Stimulated activated CD8-positive, alpha-beta memory T cell treated with anti-CD3 and anti-CD28 coated beads, Interleukin-2, amount 100 ng/mL, for 48 hours (primary cell): ENCODE measurements at places on chromosomes 1 and 21.
A peak's percentile ranks its signal among the peaks of the same experiment; 100 is the strongest.

DNA sequence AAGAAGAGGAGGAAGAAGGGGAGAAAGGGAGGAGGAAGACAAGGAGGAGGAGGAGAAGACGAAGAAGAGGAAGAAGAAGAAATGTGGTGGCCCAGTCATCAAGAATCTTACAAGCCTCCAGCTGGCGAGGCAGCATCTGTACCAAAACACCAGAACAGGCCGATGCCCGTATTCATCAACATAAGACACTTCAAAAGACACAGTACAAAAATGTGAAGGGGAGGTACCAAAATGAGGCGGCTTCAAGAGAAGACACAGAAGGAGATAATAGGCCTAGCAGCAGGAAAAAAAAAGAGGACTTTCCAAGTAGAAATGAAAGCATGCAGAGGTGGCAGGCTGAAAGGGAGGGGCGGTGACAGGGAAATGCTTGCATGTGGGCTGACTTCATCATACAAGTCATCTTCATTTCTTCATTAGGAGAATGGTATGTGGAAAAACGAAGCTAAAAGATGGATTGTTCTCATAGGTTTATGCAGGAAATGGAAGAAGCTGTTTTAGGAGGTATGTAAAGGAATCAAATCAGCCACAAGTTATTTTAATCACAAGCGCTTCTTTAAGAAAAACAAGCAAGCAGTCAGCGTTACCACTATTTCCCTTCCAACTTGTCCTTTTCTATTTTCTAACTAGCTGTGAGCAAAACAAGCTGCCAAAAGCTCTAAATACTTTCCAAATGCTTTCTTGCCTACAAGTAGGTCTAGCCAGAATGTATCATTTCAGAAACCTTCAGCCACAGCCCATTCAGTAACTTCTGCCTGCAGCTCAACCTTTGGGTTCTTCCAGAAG is 192.3 kb downstream of the SLC45A1 start:
- DNase-seq, result no peak

DNA sequence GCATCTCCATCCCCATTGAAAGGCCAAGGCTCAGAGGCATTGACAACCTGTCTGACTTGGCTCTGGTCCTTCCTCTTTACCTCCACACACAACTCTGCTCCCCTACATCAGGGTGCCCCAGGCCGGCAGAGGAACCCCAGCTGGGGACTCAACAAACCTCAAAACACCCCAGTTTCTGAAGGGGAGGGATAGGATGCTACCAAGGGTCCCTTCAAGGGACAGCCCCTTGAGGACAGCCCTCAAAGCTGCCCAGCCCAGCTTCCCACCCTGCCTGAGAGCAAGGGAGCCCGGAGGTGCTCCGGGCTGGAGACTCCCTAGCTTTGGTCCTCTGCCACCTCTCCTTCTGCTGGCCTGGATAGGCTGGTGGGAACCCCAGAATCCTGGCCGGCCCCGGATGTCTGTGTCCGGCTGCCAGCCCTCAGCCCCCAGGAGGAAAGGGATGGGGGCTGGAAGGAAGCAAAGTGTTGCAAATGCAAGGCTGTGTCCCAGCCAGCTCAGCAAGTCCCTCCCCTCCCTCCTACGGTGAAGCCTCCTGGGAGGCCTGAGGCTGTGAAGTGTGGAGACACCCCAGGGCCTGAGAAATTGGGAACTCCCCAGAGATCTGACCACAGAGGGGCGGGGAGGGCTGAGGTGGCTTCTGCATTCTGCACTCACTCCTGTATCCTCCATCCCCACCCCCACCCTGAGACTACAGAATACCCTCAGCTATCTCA is 1.1 kb upstream of the MARCKSL1 start:
- DNase-seq, result peak; percentile 57

- no peak for DNase-seq
These were observed 290.5 kb downstream of the DSCAM start for GRCh38 chr21:40556442-40556968.

- no peak for DNase-seq
These were observed 37.9 kb downstream of the SLX9 start for GRCh38 chr21:44977616-44978340.

DNA sequence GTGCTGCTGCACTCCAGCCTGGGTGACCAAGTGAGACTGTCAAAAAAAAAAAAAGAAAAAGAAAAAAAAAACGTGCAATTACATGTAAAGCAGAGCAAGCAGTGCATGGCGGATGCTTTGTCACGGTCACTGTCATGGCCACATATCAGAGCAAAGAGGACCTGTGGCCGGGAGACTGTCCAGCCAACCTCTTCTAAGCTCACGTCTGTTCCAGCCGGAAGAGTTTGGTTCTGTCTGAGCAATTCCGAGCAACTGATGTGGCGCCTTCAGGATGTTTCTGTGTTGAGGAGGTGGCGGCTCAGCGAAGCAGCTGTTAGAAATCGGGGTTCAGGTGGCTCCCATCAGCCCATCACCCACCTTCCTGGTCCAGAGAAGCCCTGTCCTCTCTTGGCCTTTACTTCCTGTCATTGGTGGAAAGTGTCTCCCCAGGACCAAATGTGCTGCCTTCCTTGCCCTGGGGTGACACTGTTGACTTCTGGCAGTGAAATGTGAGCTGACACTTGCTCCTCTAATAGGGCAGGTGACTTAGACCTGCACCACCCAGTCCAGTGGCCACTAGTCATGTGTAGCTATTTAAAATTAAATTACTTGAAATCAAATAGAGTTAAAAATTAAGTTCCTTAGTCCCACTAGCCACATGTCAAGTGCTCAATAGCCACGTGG is 59.9 kb downstream of the ARHGEF10L start:
- no peak for DNase-seq

- DNase-seq, result no peak
These were observed 45.9 kb downstream of the ADSS2 start for GRCh38 chr1:244405856-244406255.

GRCh38 chr1:151936653-151937052 is 27.3 kb upstream of the THEM4 start:
- no peak for DNase-seq

GRCh38 chr1:198162091-198162767 is 5.4 kb downstream of the NEK7 start:
- no peak for DNase-seq

- DNase-seq, result no peak
These were observed 13.8 kb upstream of the FCGR2A start for GRCh38 chr1:161491472-161491871.

GRCh38 chr1:55580845-55581332 is 365.7 kb upstream of the USP24 start:
- no peak for DNase-seq

- no peak for DNase-seq
These were observed 33.0 kb downstream of the EPHX1 start for GRCh38 chr1:225842788-225843425.

GRCh38 chr1:36542024-36542961 is 59.6 kb upstream of the CSF3R start:
- no peak for DNase-seq

GRCh38 chr1:17765444-17766411 is 10.6 kb downstream of the ACTL8 start:
- DNase-seq, result no peak

DNA sequence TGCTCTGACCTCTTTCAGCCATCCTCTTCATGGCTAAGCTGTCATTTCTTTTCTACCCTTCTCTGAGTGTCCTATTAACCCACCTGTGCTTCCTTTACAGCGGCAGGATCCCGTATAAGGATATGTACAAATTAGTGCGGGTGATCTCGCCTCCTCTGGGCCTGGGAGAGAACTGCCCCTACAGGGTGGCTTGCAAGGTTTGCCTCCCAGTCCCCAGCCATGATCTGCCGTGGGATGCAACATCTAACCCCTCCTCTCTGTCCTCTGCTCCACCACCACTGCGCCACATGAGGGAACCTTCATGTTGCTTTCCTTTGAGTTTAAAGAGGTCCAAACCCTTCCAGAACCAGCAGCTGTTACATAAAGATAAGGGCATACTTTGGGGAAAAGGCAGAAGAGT is 282.2 kb downstream of the ZNF648 start:
- DNase-seq, result no peak

DNA sequence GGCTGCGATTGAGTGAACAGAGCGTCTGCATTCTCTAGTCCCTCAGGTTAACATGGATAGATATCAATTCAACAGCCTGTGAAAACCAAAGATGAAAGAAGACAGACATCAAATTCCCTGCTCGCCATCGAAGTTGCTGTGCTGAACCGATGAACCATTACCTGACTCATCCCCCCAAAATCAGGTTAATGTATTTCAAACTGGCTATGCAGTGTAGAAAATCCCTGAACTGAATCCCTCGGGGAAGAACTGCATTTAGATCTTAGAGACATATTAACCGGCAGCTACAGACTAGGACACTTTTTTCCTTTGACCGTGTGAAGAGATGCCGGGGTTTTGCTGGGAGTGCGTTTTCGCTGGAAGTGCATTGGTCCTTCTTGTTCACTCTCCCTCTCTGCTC is 213.2 kb upstream of the KIAA0040 start:
- DNase-seq, result no peak

- DNase-seq, result no peak
These were observed 48.6 kb upstream of the TMEM125 start for GRCh38 chr1:43220905-43221778.

- DNase-seq, result no peak
These were observed 29.0 kb downstream of the TNR start for GRCh38 chr1:175714350-175714749.

GRCh38 chr21:34227386-34227852 is 136.4 kb upstream of the KCNE2 start:
- DNase-seq, result no peak

DNA sequence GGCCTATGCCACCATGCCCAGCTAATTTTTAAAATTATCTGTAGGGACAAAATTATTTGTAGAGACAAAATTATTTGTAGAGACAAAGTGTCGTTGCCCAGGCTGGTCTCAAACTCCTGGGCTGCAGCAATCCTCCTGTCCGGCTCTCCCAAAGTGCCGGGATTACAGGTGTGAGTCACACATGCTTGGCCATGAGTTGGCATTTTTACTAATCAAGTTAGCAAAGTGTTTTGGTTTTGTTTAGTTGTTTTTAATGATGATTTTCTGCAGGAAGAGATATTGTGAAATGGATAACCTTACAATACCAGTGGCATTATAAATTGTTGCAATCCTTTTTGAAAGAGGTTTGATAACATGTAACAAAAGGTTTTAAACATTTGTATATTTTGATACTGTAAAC is 65.3 kb upstream of the MAGI3 start:
- no peak for DNase-seq

DNA sequence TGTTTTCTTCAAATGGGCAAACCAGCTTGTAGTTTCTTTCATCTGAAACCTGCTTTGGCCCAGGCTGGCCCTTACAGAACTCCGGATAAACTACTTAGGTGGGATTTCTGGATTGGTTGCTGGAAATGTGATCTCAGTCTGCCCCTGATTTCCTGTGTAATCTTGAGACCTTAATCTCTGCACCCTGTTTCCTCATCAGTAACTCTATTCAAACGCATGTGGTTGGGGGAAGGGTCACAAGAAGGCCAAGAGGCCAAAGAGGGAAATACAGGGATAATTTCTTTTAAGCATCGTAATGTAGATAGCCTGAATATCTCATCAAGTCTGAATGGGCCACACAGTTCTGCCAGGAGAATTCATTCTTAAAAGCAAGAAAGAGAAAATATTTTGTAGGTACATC is 483.6 kb downstream of the LTN1 start:
- no peak for DNase-seq

DNA sequence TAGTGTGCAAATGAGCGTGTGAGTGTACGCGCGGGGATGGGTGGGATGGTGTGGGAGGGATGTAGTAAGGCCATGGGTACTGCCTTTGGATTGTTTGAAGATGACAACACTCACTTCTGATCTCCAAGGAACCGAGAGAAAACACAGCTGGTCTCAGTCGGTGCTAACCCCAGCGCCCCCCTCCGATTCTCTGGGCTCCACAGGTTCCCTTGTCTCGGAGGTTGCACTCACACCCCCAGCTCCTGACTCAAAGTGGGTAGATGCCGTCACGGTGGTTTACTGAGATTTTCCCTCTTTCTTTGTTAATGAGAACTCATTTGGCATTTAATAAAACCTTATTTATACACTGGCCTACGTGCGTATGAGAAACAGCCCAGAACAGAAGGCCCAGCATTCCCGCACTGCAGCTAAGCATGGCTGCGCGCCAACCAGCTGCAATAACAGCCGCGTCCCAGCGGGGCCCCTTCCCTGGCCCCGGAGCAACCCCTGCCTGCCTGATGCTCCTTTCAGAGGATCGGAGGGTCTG is 25.8 kb downstream of the ABCA4 start:
- DNase-seq, result no peak

DNA sequence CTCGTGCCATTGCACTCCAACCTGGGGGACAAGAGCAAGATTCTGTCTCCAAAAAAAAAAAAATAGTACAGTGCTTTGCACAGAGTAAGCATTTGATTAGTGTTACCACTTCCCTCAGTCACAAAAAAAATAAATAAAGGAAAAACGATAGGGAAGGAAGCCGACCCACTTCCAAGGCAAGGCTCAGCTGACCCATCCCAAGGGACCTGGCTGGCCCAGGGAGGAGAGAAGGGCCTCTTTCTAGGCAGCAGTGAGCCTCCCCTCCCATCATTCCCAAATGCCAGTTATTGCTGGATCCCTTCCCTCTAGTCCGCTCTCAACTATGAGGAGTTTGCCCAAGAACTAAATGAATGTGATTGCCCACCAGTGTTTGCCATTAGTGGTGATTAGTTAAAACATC is 77.8 kb downstream of the TMEM53 start:
- DNase-seq, result no peak

- no peak for DNase-seq
These were observed 89.1 kb upstream of the USP24 start for GRCh38 chr1:55304229-55304740.

GRCh38 chr1:208917723-208918122 is 665.8 kb upstream of the CAMK1G start:
- no peak for DNase-seq

DNA sequence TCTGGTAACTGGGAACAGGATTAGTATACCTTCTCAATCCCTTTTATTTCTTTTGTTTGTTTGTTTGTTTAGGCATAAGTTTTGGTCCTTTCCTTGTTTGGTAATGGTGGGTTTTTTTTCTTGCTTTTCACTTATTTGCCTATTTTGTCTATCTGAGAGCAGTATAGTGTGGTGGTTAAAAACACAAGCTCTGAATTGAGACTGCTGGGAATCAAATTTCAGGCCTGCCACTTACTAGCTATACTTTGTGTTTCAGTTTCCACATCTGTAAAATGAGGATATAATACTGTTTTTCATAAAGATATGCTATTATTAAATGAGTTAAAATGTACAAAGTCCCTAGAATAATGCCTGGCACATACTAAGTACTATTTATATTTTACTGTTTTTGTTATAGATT is 81.6 kb upstream of the IVNS1ABP start:
- DNase-seq, result no peak

DNA sequence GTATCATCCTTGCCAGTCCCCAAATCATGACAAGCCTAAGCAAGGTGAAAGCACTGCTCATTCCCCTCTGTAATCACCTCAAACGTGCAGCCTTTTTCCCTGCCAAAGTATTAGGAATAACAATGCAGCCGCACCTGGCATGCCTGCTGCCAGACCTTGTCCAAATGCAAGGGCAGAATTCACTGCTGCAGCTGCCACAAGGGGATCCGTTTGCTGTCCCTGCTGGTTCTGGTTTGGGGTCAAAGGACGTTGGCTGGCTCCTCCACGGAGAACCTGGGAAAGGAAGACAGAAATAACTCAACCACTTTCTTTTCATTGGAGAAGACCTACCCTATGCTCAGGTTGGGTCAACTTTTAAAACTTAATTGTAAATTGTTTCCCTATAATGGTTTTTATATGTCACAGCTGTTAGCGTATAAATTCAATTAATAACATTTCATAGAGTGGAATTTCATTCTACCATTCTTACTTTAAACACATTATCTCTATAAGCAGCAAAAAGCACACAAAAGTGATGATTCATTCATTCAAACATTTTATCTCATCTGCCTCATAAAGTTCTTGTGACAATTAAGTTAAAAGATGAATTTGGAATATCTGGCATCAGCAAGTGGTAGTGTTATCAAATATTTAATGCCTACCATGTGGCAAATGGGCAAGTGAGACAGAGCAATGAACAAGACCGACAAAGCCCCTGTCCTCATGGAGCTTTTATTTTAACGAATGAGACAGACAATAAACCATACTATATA is 59.8 kb upstream of the SDC3 start:
- DNase-seq, result no peak
